Right ventricle myocardium inferior (tissue), 1 donor: ENCODE measurements at places on chromosomes 2 and 18. TPM values are rescaled to one million over a fixed set of nuclear protein-coding genes. Genes with fewer than 3 reads are reported as not detected.

- no peak for DNase-seq
Measured at GRCh38 chr18:25927830-25928229, 162.6 kb downstream of the SS18 start.

Gene GCKR
- total RNA-seq = not detected

- no peak for DNase-seq
Measured at GRCh38 chr2:232541961-232542714, 2.6 kb downstream of the CHRNG start.

- no peak for DNase-seq
Measured at GRCh38 chr2:217705461-217705860, 297.3 kb downstream of the TNS1 start.

GRCh38 chr18:159037-159652, 788 bp downstream of the USP14 start:
- peak; percentile 68 for DNase-seq
